ENCODE measurements at places on chromosomes 2 and 18.

DNA sequence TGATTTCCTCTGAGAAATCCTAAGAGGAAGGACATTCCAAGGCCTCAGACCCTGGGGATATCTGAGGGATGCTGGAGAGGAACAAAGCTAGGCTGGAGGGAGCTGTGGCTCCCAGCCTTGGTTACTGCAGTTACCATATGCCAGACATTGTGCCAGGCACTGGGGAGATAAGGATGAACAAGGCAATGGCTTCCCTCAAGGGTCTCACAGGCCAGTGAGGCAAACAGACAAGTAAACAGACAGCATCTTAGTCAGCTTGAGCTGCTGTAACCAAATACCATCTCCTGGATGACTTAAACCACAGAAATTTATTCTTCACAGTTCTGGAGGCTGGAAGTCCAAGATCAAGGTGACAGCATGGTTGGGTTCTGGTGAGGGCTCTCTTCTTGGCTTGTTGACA lies 91.8 kb downstream of the SKA1 start:
- no peak for DNase-seq

- no peak for DNase-seq
Measured at GRCh38 chr2:10964052-10964790, 52.5 kb downstream of the KCNF1 start.

DNA sequence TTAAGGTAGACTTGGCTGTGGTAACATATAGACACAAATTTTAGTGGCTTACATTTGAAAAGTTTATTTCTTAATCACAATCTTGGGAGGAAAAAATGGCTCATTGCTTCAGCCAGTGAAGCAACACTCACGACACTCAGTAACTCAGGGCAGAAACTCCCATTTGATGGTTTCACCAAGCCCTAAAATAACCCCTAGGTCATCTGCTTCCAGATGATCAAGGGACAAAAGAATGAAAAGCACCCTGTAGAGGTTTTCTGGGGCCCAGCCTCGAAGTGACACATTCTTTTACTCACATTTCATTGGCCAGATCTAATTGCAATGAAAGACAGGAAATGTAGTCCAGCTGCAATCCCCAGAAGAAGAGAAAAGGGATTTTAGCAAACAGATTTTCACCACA lies 275.9 kb downstream of the TMX3 start:
- no peak for DNase-seq

DNA sequence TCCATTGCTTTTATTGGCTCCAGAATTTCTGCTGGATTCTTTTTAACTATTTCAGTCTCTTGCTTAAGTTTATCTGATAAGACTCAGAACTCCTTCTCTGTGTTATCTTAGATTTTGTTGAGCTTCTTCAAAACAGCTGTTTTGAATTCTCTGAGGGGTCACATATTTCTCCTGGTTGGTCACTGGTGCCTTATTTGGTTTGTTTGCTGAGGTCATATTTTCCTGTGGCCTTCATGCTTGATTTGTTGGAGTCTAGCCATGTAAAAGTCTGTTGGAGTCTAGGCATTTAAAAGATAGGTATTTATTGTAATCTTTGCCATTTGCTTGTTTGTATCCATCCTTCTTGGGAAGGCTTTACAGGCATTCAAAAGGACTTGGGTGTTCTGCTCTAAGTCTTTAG lies 398.7 kb downstream of the DSEL start:
- DNase-seq: no peak

GRCh38 chr2:77270433-77270832 lies 251.7 kb downstream of the LRRTM4 start:
- DNase-seq: no peak

DNA sequence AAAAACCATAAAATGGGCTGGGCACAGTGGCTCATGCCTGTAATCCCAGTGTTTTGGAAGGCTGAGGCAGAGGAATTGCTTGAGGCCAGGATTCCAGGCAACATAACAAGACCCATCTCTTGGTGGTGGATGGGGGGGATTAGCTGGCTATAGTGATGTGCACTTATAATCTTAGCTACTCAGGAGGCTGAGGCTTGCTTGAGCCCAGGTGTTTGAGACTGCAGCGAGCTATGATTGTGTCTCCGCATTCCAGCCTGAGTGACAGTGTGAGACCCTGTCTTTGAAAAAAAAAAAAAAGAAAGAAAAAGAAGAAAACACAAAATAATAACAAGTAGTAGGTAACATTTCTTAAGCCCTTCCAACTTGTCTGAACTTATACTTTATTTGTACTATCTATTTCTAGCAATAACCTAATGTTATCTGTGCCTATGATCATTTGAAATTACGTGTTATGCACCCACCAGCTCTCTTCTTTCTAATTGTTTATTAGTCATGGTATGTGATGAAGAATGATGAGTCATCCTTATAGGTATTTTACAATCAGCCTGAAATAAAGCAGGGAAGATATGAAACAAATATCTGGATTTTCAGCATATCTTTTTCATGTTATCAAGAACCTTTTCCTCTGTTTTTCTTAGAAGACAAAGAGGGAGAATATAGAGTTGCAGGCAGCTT lies 129.3 kb upstream of the UNC80 start:
- no peak for DNase-seq

- no peak for DNase-seq
Measured at GRCh38 chr18:79401494-79402208, 5.9 kb downstream of the NFATC1 start.

DNA sequence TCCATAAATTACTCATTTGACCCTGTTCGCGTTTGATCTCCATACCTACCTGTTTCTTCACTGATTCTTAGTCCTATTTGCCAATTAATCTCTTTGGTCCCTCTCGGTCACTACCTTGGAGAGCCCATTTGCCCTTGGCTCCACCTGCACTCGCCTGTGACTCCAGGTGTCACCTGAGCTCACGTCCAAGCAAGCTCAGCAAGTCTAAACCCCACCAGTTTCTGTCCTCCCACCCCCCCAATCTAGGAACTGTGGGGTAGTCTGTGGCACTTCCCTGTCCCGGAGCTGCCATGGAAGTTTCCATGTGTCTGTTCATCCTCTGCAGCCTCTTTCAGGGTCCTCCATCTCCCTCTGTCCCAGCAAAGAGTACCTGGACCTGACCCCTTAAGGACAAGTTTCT lies 68.1 kb upstream of the BCL2L11 start:
- DNase-seq: no peak

DNA sequence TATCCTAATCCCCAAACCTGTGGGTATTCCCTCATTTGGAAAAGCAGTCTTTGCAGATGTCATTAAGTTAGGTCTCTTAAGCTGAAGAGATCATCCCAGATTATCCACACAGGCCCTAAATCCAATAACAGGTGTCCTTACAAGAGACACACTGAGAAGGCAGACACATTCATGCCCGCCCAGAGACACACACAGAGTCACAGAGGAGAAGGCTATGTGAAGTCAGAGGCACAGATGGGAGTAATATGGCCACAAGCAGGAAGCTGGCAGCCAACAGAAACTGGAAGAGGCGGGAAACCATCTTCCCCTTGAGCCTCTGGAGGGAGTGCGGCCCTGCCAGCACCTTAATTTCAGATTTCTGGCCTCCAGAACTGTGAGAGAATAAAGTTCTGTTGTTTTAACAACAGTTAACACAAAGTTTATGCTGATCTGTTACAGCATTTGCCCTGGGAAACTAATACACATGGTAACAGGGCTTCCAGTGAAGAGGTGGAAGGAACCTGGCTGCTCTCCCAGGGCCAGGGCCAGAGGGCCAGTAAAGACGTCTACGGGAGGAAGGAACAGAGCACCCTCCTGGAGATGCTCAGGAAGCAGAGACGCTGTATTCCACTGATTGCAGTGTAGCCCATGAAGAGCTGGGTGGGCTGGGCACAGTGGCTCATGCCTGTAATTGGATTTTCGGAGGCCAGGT lies 217.5 kb downstream of the GLI2 start:
- DNase-seq: no peak

- no peak for DNase-seq
Measured at GRCh38 chr2:235021752-235022151, 69.9 kb downstream of the SH3BP4 start.

GRCh38 chr2:17643031-17643615 lies 102.6 kb downstream of the VSNL1 start:
- DNase-seq: peak; percentile 7

GRCh38 chr18:7117390-7118355 lies at the start of gene LAMA1:
LAMA1 (minus strand) TSS chr18:7117797; CDS start chr18:7117720, 77 bp downstream.
- no peak for DNase-seq

Measured in stimulated activated CD4-positive, alpha-beta T cell treated with anti-CD3 and anti-CD28 coated beads, Interleukin-12 subunit alpha, Interleukin-12 subunit beta, amount 100 ng/mL, for 48 hours (primary cell).